ENCODE measurements at places on chromosomes 1 and 21.

DNA sequence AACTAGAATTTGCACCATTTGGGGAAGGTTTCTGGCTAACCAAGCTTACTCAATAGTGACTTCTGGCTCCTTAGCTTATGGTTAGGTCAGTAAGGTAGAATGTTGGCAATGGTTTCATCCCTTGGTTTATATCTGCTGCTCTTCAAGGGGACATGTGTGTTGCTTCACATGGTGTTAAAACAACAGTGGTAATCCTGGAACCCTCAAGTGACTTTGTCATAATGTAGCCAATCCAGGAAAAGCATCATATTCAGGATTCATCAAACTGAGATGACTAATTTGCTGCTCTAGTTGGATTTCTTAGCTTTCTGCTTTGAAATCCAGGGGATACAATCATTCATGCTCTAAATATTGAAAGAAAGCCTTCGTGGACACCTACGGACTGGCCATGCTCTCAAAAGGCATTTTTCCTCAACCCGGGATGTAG lies 108.7 kb downstream of the RGL1 start:
- peak; percentile 54 for DNase-seq

GRCh38 chr1:84259989-84260388 lies 41.5 kb upstream of the SAMD13 start:
- no peak for DNase-seq

- no peak for DNase-seq
Observed at GRCh38 chr21:19731251-19731650, 1267.0 kb upstream of the NCAM2 start.

DNA sequence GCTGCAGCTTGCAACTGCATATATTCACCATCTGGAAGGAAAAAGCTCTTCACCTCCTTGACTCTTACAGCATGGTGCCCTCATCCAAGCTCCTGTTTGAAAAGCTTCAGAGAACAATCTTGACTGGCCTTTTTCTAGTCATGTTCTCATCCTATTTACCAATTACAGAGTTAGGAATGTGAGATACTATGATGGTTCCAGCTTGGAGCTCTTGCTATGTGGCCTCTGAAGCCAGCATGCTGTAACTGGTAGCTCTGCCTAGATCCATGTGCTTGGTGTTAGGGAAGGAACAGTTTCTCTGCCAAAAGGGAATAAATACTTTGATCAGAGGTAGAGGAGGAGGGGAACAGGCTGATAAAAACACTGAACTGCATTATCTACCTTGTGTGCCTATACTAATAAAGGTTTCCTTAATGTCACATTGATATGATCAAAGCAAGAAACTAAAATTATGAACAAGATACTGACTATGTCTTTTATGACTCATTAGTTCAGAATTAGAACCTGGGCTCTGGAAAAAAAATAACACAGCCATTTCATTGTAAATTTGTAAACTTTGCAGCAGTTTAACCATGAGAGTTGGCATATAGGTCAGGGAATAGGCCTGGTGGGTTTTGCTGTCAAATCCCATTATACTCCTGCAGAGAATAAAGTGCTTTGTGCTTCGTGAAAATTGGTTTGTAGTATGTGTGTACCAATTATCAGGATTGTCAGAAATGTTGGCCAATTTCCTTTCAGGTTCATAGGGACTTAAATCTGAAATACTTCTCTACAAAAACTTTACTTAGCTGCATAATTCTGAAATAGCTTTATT lies 92.7 kb downstream of the LEPR start:
- no peak for DNase-seq

- peak; percentile 80 for DNase-seq
Observed at GRCh38 chr1:228837817-228838716, 102.8 kb downstream of the RHOU start.

- DNase-seq: no peak
Observed at GRCh38 chr1:61004262-61005003, 77.9 kb upstream of the NFIA start.

- DNase-seq: no peak
Observed at GRCh38 chr1:30145723-30146303, 577.6 kb downstream of the MATN1 start.

GRCh38 chr1:10108134-10108663 lies 75.4 kb downstream of the UBE4B start:
- peak; percentile 73 for DNase-seq

DNA sequence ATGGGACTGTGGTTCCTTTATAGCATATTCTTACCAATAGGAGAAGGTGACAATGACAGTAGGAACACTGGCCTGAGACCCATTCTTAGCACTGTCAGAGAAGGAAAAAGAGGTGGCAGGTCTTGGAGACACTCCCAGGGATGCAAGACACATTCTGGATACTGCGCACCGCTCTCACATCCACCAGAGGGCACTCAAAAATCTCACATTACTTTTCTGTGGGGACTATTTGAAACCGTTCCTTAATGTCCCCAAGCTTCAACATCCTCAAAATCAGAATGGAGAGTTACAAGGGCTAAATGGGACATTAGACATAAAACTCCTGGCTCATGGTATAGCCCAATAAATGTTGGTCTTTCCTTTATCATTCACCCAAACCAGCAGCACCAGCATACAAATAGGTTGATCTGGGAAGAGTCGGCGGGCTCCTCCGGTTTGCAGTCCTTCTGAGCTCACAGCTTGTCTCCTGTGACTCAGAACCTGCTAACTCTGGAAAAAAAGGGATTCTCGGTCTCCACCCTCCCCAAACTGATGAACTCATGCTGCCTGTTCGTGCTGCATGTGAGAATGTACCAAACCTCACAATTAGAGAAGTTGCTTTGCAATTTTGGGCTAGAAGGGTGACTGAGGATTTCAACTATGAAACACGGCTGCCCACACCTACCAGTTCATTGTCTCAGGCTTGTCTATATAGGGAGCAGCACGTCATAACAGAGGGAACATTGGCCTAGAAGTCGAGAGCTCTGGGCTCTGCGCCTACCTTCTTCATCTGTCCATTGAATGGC lies 40.2 kb downstream of the IL12RB2 start:
- peak; percentile 39 for DNase-seq

GRCh38 chr1:8384577-8384976 lies 66.7 kb downstream of the SLC45A1 start:
- peak; percentile 49 for DNase-seq

GRCh38 chr1:205746757-205747412 lies 3.1 kb downstream of the NUCKS1 start:
- DNase-seq: no peak

DNA sequence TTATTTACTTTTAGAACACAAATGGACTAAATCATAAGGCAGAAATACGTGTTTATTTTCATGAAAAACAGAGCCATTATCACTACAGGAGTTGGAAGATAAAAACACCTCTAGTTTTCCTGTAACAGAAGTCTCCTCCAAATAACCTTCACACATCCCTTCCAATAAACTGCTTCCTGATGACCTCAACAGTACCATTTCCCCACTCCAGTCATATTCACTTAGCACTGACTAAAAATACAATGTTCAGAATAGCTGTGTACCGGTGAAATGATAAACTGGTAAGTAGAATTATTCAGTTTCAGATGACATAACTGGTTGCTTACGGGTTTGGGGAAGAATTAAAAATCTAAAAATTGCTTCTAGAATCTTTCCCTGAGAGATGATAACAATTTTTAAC lies 137.9 kb downstream of the DENND1B start:
- no peak for DNase-seq

GRCh38 chr1:232047473-232047872 lies 420.9 kb downstream of the DISC1 start:
- DNase-seq: no peak

GRCh38 chr1:46735708-46736324 lies 16.9 kb upstream of the EFCAB14 start:
- peak; percentile 59 for DNase-seq

DNA sequence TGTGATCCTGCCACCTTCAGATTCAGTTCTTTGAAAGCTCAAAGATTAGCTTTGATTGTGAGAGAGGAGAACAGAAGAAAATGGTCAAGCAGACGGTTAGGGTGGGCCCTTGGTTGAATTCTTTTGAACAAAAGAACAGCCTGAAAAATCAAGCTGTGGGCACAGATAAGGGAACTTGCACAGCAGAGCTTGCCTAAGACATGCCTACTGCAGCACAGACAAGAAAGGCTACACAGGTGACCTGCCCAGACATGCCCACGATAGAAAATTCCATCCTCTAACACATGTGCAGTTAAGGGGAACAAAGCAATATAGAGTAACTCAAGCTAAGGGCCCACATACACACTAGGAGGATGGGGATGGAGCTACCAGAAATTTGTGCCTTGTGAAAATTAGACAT lies 512.5 kb upstream of the LRRC7 start:
- no peak for DNase-seq

DNA sequence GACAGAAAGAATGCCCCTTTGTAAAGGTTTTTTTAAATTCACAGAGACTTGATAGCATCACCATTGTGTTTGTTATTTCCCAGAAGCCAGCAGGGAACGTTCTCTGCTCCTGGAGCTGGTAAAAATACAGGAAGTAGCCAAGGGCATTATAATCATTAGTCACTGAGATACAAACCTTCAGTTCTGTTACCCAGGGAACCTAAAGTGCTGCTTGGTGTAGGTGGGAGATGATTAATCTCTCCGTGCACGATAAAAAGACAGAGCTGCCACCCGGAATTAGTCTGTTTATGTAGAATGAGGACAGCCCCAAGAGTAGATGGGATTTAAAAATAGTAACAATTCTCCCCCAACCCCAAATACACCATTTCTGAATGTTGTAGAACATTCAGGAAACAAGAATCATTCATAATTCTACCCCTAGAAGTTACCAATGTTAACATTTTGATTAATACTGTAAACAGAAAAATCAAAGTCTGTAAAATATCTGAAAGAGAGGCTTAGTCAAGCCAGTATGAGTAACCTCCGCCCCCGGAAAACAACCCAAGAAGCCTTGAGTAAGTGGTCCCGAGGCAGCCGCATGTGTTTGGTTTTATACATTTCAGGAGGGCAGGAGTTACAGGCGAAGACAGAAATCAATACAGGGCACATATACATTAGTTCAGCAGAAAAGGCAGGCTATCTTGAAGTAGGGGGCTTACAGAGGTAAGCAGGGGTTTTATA lies 45.3 kb upstream of the CTBS start:
- DNase-seq: peak; percentile 83

DNA sequence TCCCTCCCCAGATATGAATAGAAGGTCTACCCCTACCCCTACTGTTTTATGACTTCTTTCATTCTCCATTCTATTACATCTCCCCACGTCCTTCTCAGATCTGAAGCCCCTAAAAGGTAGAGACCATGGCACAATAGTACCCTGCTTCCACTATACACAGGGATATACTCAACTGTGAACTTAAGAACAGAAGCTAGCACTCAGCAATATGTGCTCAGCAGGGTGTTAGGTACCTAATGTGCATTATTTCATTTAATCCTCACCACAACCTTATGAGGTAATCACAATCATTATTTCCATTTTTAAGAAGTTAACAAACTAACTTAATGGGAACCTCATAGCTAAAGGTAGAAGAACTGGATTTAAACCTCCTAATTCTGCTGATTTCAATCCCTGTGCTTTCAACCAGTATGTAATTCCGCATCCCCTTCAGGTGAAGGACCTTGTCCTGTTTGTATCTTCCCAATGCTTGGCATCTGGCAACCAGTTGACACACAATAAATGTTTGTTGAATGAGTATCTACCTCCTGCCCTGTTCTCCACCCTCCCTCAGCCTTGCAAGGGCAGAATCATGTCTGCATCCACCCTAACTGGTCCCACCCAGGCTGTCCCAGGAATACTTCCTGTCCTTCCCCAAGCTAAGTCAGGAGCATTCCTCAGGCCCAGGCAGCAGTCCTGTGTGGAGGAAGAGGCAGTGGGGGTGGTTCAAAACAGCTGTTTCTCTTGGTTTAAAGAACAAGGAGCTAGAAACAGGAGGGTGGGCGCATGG lies 6.5 kb downstream of the DENND2D start:
- DNase-seq: no peak

GRCh38 chr1:151828921-151829320 lies 2.7 kb downstream of the RORC start:
- DNase-seq: no peak

DNA sequence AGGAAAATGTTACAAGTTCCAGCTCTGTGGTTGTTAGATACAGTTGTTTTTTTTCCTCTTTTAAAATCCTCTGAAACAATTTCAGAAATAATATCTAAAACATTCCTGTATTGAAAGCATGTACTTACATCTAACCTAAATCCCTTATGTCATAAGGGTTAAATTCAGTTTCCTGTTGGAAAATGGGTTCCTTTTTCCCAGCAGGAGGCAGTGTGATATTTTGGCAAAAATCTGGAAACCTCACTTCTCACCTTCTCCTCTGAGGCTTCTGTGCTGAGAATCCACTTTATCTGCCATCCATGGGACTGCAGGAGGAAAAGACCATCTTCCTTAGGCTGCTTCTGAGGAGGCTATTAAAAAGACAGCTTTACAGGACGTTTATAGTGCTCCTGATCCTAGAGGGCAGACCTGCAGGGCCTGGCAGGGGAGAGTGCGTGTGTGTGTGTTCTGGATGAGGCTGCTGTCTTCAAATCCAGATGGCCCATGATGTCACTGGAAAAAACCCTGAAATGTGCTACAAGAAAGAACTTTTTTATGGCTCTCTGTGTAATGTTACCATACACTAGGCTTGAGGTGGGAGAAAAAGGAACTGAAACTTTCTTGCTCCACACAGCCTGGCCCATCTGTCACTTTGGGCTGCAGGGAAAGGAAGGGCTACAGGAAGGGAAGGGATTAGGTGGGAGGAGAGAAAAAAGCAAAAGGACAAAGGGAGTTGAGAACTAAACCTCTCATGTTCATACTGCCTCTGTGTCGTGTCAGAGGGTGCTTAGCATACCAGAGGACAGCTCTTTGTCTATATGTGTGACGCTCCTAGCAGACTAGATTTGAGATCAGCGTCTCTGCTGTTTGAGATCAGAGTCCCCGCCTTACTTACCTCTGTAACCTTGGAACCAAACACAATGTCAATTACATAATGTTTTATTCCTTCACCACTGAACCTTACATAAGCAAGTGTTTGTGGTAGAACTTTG lies 379.2 kb upstream of the SPAG17 start:
- DNase-seq: no peak

- DNase-seq: no peak
Observed at GRCh38 chr1:244306544-244306943, 145.2 kb downstream of the ADSS2 start.

- no peak for DNase-seq
Observed at GRCh38 chr1:183251101-183251958, 65.3 kb downstream of the LAMC2 start.

DNA sequence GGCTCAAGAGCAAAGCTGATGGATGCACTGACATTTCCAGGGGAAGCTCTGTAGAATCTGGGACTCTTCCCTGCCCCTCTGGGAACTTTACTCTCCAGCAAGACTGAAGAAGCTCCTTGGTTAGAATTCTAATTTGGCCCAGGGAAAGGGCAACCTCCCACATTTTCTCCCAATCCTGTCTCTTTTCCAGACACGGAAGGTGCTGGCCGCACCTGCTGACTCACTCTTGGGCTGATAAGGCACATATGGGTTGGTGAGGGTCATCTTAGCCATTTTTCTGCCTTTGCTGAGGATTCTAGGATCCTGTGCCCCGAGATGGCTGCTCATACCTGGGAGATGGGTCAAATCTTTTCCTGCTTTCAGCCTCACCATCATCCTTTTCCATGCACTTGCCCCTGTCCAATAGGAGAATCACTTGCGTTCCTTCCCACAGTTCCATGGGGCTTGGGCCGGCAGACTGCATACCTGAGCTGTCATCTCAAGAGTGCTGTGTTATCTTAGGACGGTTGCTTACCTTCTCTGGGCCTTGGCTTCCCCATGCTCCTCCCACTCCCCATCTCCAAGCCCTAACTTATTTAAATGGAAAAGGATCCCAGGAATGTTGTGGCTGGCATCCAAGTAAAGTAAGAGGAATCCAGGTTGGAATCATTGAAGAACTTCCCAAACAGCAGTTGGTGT lies 1.3 kb downstream of the TINAGL1 start:
- DNase-seq: peak; percentile 26

- DNase-seq: no peak
Observed at GRCh38 chr1:153849487-153850185, 73.1 kb downstream of the GATAD2B start.

Measured in HCEC 1CT (cell line).